Ureter (tissue), 1 donor: ENCODE measurements at places on chromosomes 4 and X. TPM values are rescaled to one million over a fixed set of nuclear protein-coding genes. Genes with fewer than 3 reads are reported as not detected.

Gene NSG1
- total RNA-seq, result 28.3 TPM

Gene ZFP42
- 0.23 TPM for total RNA-seq

Gene ZAR1
- total RNA-seq, result not detected

Gene EGF
- total RNA-seq, result 0.23 TPM

Gene ATOH1
- total RNA-seq, result not detected

Gene CHRDL1
- total RNA-seq, result 34.7 TPM

Gene FAM47A
- not detected for total RNA-seq

Gene DMRTC1
- not detected for total RNA-seq

Gene TCEANC
- 3.4 TPM for total RNA-seq

Gene MAP7D3
- 13.9 TPM for total RNA-seq

Gene USP9X
- total RNA-seq, result 93.8 TPM

Gene DMRTC1B
- 1.1 TPM for total RNA-seq

Gene TMPRSS11B
- total RNA-seq, result not detected

Gene CDKL2
- 1.1 TPM for total RNA-seq

Gene RASGEF1B
- total RNA-seq, result 8.4 TPM

Gene NDST4
- total RNA-seq, result not detected

Gene COX7B
- 325 TPM for total RNA-seq

Gene PDGFRA
- 96.5 TPM for total RNA-seq

Gene CCNB3
- total RNA-seq, result 0.96 TPM

Gene COX7B2
- total RNA-seq, result not detected

Gene PROM1
- total RNA-seq, result 37.0 TPM

Gene TRIM61
- 2.6 TPM for total RNA-seq

Gene SHOX
- total RNA-seq, result not detected

Gene RENBP
- 7.4 TPM for total RNA-seq

Gene PAGE2B
- not detected for total RNA-seq

Gene ING2
- total RNA-seq, result 10.3 TPM

Gene STBD1
- total RNA-seq, result 6.9 TPM

Gene GAK
- 150 TPM for total RNA-seq

Gene SLC6A14
- 0.57 TPM for total RNA-seq

Gene GIMD1
- not detected for total RNA-seq

Gene GYPB
- total RNA-seq, result not detected

Gene UTP14A
- total RNA-seq, result 23.3 TPM

Gene GPR82
- total RNA-seq, result 0.26 TPM

Gene GAGE12F
- not detected for total RNA-seq

Gene CCSER1
- 94.5 TPM for total RNA-seq

Gene XG
- total RNA-seq, result 1.6 TPM

Gene IGSF1
- total RNA-seq, result 0.18 TPM

Gene TMEM271
- total RNA-seq, result not detected

Gene PLS3
- 119 TPM for total RNA-seq

Gene ALPK1
- total RNA-seq, result 49.1 TPM

Gene SHROOM3
- total RNA-seq, result 35.5 TPM

Gene SMPX
- not detected for total RNA-seq
